HFFc6 (cell line): ENCODE measurements at places on chromosomes 4 and X.

- no peak for DNase-seq
These were observed 20.4 kb upstream of the PDK3 start for GRCh38 chrX:24444645-24445044.

DNA sequence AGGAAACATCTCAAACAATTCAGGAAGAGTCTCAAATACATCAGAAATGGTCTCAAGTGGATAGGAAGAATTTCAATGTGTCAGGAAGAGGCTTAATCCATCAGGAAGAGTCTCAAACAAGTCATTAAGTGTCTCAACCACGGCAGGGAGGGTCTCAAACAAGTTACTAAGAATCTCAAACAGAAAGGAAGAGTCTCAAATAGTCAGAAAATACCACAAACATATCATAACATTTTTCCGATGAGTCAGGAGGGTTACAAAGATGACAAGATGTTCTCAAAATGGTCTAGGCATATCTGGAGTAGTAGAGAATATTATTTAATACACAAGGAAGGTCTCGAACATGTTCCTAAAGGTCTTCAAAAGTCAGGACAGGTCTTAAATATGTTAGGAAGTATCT is 109.3 kb upstream of the USP9X start:
- no peak for DNase-seq

GRCh38 chr4:165922747-165923146 is 49.7 kb downstream of the TLL1 start:
- DNase-seq: no peak

GRCh38 chr4:83112678-83113428 is 1.7 kb downstream of the PLAC8 start:
- DNase-seq: peak; percentile 82

DNA sequence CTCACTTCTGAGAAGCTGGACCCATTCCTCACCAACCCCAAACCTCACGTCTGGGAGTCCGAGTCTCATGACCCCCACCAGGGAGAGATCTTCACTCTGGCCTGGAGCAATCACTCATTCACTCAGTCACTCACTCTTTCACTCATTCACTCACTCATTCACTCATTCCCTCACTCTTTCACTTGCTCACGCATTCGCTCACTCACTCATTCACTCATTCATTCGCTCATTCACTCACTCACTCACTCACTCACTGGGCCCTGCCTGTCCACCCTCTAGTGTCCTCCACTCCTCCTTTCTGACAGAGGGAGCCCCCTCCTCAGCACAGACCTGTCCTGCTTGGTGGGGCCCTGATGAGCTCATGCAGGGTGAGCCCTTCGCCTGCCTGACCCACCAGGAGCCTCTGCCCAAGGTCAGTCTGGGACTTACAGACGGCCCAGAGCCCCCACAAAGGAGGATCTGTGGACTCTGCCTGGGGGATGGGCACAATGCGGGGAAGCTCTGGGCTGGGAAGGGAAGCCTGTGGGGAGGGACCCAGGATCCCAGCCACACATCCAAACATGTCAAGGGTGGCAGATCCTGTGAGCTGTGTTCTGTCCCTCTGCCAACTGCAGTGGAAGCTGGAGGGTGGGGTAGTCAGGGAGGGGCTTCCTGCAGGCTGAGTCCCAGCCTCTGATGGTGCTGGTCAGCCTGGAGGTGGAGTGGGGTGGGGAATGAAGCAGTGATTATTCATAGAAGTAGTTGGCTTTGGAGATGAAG is 18.5 kb downstream of the CPZ start:
- no peak for DNase-seq

GRCh38 chrX:75746891-75747639 is 38.0 kb downstream of the MAGEE2 start:
- peak; percentile 0 for DNase-seq

GRCh38 chr4:20554134-20554533 is 146.1 kb upstream of the PACRGL start:
- no peak for DNase-seq
